Lung (tissue), 17 donors: ENCODE measurements at places on chromosomes 11 and 22.

DNA sequence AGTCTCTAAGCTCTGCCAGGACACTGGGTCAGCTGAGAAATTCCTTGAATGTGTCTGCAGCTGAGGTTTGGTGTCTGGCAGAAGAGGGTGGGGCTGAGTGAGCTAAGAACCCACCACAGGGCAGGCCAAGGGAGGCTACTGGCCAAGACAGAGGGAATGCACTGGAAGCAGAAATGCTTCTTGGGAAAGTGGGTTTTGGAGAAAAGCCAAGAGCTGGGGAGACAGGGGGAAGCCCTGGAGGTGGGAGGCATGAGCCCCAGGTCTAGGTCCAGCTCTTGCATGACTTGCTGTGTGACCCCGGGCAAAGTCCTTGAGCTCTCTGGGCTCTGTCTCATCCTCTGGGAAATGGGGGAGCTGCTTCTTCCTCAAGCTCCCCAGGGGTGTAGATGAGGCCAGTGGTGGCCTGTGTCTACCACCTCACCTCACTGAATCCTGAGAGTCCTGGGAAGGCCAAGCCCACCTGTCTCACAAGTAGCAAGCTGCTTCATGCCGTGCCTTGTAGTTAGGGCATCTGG is 2.3 kb downstream of the MMP11 start:
- DNase-seq, result peak; percentile 55
- no peaks in the 10 kb centered on the region for H3K27me3 ChIP-seq
- H3K4me1 ChIP-seq, result peaks cover 14% of the 10 kb centered on the region
- H3K4me3 ChIP-seq, result no peak overlapping the region
- no peak overlapping the region for H3K27ac ChIP-seq

DNA sequence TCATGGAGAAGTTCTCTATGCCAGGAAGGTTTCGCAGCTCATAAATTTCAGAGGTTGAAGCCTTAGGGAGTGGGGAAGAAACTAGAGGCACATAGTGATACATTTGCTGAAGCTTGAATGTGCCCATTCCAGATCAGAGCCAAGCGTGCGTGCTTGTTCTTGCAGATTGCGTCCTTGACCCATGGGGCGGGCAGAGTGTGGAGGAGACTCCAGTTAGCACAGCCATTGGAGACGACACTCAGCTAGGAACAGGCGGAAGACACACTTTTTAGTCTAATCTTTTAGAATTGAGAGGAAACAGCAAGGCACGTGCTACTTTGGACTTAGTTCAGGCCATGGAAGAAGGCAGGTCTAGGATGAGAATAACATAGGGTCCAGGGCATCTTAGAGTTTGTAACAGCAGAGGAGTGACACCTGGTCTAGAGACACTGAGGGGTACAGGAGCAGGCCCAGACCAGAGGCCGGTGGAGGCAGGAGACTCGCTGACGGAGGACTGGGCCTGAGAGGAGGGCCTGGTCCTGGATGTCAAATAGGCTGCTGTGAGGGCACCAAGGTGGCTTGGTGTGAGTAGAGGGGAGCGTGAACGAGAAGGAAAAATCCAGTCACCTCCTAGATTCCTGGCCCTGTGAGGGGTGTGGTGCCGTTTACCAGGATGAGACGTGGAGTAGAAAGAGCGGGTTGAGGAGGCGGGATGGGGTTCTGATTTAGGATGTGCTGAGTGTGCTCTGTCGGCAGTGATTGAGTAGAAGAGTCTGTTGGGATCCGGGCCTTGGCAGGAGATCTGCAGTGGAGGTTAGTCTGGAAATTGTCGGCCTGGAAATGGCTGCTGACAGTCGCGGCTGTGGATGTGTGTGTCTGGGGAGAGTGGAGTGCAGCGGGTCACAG is 154.7 kb downstream of the TBC1D22A start:
- H3K27ac ChIP-seq, result no peak overlapping the region
- H3K27me3 ChIP-seq, result no peaks in the 10 kb centered on the region
- no peak for DNase-seq
- H3K4me3 ChIP-seq, result no peak overlapping the region
- no peaks in the 10 kb centered on the region for H3K36me3 ChIP-seq

- peaks cover 84% of the 10 kb centered on the region for H3K4me1 ChIP-seq
- no peaks in the 10 kb centered on the region for H3K27me3 ChIP-seq
- peak overlapping the region; percentile 97 for H3K27ac ChIP-seq
- peak; percentile 87 for DNase-seq
Measured at GRCh38 chr11:65492637-65493366, 6.0 kb upstream of the MALAT1 start.

GRCh38 chr11:110295531-110296225 is 736 bp downstream of the RDX start:
- H3K4me3 ChIP-seq, result peak overlapping the region; percentile 84
- H3K27me3 ChIP-seq, result no peaks in the 10 kb centered on the region
- peak; percentile 76 for DNase-seq
- no peaks in the 10 kb centered on the region for H3K36me3 ChIP-seq
- H3K27ac ChIP-seq, result peak overlapping the region; percentile 97

DNA sequence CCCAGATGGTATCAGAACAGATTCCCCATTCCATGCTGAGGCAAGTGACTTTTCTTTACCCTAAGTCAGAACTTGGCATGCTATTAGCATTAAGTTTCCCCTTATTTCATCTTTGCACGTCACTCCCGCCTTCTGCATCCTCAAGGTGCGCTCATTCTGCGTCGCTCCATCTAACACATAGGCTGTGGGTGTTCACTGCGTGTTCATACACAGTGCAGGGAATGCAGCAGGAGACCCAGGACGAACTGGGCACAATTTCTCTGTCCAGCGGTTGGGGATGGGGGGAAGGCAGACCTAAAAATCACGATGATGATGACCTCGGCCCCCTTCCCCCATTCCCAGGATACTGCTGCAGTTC is 19.7 kb upstream of the ACR start:
- H3K4me3 ChIP-seq, result no peak overlapping the region
- H3K4me1 ChIP-seq, result no peaks in the 10 kb centered on the region
- no peaks in the 10 kb centered on the region for H3K36me3 ChIP-seq
- no peaks in the 10 kb centered on the region for H3K27me3 ChIP-seq
- DNase-seq, result no peak

DNA sequence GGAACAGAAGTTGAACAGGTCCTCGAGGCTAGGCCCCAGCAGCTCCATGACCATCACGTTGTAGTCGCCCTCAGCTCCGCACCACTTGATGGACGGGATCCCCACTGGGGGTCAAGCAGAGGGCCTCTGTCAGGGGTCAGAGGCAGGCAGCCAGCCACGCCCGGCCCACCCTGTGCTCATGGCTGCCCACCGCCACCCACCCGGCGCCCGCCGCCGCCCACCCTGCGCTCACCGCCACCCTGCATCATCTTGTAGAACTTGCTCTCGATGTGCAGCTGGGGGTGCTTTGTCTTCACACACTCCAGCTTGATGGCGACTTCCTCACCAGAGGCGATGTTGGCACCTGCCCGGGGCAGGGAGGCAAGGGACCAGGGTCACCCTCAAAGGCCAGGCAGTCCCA is 14.3 kb downstream of the CSNK1E start:
- H3K27ac ChIP-seq, result no peak overlapping the region
- H3K4me1 ChIP-seq, result peaks cover 9% of the 10 kb centered on the region
- H3K27me3 ChIP-seq, result no peaks in the 10 kb centered on the region
- H3K4me3 ChIP-seq, result no peak overlapping the region
- peaks cover 49% of the 10 kb centered on the region for H3K36me3 ChIP-seq

- H3K36me3 ChIP-seq, result no peaks in the 10 kb centered on the region
- H3K4me1 ChIP-seq, result peaks cover 10% of the 10 kb centered on the region
- H3K27me3 ChIP-seq, result peaks cover 4% of the 10 kb centered on the region
- H3K27ac ChIP-seq, result no peak overlapping the region
Measured at GRCh38 chr11:100816823-100817222, 129.7 kb downstream of the ARHGAP42 start.

- no peaks in the 10 kb centered on the region for H3K36me3 ChIP-seq
- H3K4me1 ChIP-seq, result no peaks in the 10 kb centered on the region
Measured at GRCh38 chr22:25120761-25121212, 78.9 kb upstream of the CRYBB3 start.

GRCh38 chr11:18295316-18295715 is 26.6 kb downstream of the HPS5 start:
- H3K27ac ChIP-seq, result no peak overlapping the region
- peaks cover 39% of the 10 kb centered on the region for H3K36me3 ChIP-seq
- no peaks in the 10 kb centered on the region for H3K4me1 ChIP-seq
- no peaks in the 10 kb centered on the region for H3K27me3 ChIP-seq
- DNase-seq, result no peak

- no peak for DNase-seq
- no peaks in the 10 kb centered on the region for H3K4me1 ChIP-seq
- no peak within 1 kb of the TSS for H3K27ac ChIP-seq
- no peak within 1 kb of the TSS for H3K4me3 ChIP-seq
Measured at GRCh38 chr11:18248561-18248960, at the start of gene SAA2. SAA2 (minus strand) TSS chr11:18248668; CDS start chr11:18248011, 657 bp downstream.

DNA sequence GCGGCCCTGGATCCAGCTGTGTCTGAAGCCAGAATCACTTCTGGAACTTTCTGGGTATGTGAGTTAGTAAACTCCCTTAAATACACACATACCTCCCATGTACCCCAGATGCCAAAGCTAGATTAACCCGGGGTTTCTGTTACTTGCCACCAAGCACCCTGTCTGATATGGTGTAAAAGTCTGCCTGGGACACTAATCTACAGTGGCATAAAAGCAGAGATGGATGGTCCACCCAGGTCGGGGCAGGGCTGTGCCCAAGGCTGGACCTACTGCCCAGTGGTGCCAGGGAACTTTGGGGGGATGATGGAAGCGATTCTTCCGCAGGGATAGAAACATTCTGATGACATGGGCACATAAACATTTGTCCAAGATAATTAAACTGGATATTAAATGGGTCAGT is 12.7 kb downstream of the MRGPRF start:
- H3K36me3 ChIP-seq, result no peaks in the 10 kb centered on the region
- DNase-seq, result no peak
- H3K27ac ChIP-seq, result no peak overlapping the region
- no peaks in the 10 kb centered on the region for H3K27me3 ChIP-seq
- peaks cover 6% of the 10 kb centered on the region for H3K4me1 ChIP-seq

- H3K27me3 ChIP-seq, result no peaks in the 10 kb centered on the region
- H3K4me1 ChIP-seq, result peaks cover 13% of the 10 kb centered on the region
- no peak for DNase-seq
- no peak overlapping the region for H3K4me3 ChIP-seq
- no peak overlapping the region for H3K27ac ChIP-seq
Measured at GRCh38 chr11:11239959-11240358, 113.1 kb downstream of the CSNK2A3 start.

DNA sequence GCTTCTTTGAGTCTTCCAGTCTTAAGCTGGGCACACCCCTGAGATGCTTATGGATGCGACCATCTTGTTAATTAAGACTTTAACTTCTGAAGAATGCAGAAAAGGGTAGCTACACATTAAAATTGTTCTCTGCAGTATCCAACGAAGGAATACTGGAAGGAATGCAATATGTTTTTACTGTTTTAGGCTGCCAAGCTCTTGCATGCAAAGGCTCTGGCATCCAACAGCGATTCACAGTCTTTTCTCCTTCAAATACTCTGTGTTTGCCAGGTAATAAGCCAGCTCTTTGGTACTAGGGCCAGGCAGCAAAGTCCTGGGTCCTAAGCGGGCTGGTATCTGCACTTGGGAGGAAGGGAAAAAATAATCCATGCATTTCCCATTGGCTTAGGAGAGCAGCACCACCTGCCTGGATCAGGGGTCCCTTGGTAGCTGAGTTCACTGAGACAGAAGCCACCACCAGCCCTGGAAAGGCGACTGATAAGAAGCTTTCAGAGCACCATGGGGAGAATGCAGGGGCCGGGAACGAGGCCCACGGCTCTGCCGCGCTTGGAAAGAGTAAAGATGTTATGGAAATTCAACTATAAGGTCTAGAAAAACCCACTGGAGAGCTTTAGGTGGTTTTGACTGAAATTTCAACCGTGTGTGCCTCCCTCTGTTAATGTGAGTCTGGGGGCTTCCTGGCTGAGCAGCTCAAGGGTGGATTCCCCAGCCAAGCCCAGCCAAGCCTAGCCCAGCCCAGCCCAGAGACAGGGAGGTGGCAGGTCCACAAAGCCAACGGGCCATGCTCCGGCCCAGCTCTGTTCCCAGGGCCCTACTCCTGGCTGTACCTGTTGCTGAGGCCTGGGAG is 67.0 kb upstream of the CCND1 start:
- H3K27ac ChIP-seq, result no peak overlapping the region
- no peak for DNase-seq
- no peak overlapping the region for H3K4me3 ChIP-seq

- H3K36me3 ChIP-seq, result no peaks in the 10 kb centered on the region
- peaks cover 20% of the 10 kb centered on the region for H3K4me1 ChIP-seq
- no peak for DNase-seq
- H3K27me3 ChIP-seq, result no peaks in the 10 kb centered on the region
- no peak overlapping the region for H3K27ac ChIP-seq
- no peak overlapping the region for H3K4me3 ChIP-seq
Measured at GRCh38 chr11:64357446-64357845, 1.5 kb upstream of the RPS6KA4 start.

DNA sequence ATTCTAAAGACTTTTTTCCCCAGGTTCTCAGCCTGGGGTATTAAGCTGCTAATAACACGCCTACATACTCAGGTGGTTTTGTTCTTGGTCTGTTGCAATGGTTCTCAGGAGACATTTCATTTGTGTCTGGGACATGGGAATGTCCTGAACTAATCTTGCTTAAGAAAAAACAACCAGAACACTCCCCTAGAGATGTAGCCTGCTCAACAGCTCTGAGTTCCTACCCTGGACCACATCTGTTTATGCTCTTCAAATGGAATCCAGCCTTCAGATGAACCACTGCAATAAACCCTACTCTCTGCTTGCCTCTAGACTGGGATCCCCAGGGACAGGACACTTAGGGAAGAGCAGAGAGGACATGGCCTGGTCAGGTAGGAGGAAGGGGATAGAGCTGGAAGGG is 29.9 kb downstream of the RELT start:
- H3K36me3 ChIP-seq, result peaks cover 2% of the 10 kb centered on the region
- no peaks in the 10 kb centered on the region for H3K27me3 ChIP-seq
- H3K4me3 ChIP-seq, result no peak overlapping the region
- no peaks in the 10 kb centered on the region for H3K4me1 ChIP-seq

- H3K27me3 ChIP-seq, result no peaks in the 10 kb centered on the region
- no peak for DNase-seq
Measured at GRCh38 chr22:33652615-33653014, 267.7 kb downstream of the LARGE1 start.

DNA sequence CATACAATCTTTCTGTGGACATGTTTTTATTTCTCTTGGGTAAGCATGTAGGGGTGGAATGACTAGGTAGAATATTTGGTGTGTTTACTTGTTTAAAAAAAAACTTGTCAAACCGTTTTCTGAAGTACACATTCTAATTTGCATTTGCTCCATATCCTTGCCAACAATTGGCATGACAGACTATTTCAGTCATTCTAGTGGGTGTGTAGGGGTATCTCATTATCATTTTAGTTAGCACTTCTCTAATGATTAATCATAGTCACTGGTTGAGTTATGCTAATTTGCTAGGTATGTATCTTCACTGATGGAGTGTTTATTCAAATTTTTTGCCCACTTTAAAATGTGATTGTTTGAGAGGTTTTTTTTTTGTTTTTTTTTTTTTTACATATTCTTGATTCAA is 64.3 kb downstream of the C11orf65 start:
- H3K27ac ChIP-seq, result no peak overlapping the region
- no peaks in the 10 kb centered on the region for H3K4me1 ChIP-seq
- no peaks in the 10 kb centered on the region for H3K27me3 ChIP-seq
- H3K36me3 ChIP-seq, result no peaks in the 10 kb centered on the region
